Activated CD4-positive, alpha-beta T cell treated with anti-CD3 and anti-CD28 coated beads, Interleukin-2, amount 10 ng/mL, durations not matched to agents 7 days and 5 days (primary cell): ENCODE measurements at places on chromosomes 4 and X. TPM values are rescaled to one million over a fixed set of nuclear protein-coding genes. Genes with fewer than 3 reads are reported as not detected.

Gene FAM47E
- not detected for total RNA-seq

Gene MGARP
- 0.21 TPM for total RNA-seq

Gene PLP1
- not detected for total RNA-seq

Gene GAK
- 148 TPM for total RNA-seq

Gene TAF7L
- total RNA-seq: not detected

Gene FGFBP2
- total RNA-seq: 5.6 TPM

Gene MAGEB6
- total RNA-seq: not detected

Gene DCAF12L1
- total RNA-seq: not detected

DNA sequence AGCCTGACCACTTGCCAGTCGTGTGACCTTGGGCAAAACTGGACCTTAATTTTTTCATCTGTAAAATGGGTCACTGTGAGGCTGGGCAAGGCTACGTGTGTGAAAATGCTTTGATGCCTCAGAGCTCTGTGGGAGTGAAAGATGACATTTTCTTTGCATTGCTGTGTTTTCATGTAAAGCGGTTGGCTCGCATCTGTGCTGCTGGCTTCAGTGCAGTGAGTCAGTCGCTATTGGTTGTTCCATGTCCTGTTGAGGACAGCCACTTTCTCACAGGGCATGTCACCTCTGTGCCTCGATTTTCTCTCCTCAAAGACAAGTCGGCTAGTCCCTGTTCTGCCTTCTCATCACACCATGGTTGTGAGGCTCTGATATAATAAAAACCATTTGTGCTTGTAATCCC lies 4.4 kb downstream of the MTMR1 start:
- H3K36me3 ChIP-seq: peaks cover 32% of the 10 kb centered on the region
- DNase-seq: no peak
- H3K4me1 ChIP-seq: peaks cover 45% of the 10 kb centered on the region
- H3K27ac ChIP-seq: peak overlapping the region; percentile 80
- no peaks in the 10 kb centered on the region for H3K27me3 ChIP-seq

DNA sequence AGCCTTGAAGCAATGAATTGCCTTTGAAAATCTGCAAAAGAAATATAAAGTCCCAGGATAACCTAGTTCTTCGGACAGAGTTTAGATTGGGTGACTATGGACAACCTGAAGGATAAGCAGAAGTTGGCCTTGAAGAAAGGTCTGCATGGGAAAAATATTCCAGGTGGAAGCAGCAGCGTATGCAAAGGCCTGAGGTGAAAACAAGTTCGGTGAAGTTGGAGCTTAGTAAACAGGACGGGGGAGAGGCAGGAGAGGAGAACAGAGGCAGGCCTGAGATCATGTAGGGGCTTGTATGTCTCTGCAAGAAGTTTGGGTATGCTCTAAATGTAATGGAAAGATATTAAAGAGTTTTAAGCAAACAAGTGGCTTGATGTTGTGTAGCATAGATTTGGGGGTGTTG lies 176.0 kb downstream of the ARHGAP24 start:
- no peak for DNase-seq
- no peaks in the 10 kb centered on the region for H3K36me3 ChIP-seq
- no peaks in the 10 kb centered on the region for H3K4me1 ChIP-seq

GRCh38 chrX:38656350-38656915 lies 95.1 kb downstream of the TSPAN7 start:
- H3K27ac ChIP-seq: no peak overlapping the region
- DNase-seq: no peak
- no peaks in the 10 kb centered on the region for H3K36me3 ChIP-seq
- H3K27me3 ChIP-seq: no peaks in the 10 kb centered on the region
- H3K4me3 ChIP-seq: no peak overlapping the region

DNA sequence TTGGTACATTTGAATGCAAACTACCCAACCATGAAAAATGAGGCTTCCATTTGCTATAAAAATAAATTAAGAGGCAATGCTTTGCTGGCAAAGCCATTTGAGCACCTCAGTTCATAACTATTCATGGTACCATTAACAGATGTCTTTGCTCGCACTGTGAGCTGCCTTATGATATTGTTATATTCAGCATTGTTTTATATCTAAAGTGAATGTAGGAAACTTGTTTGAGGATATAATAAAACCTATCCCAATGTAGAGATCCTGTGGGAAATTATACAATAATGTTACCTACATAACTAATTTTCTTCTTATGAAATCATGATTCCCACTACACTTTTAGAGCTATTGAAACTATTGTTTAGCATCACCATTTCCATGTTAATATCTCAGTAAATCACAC lies 125.2 kb upstream of the TRAM1L1 start:
- no peaks in the 10 kb centered on the region for H3K27me3 ChIP-seq
- no peak overlapping the region for H3K27ac ChIP-seq
- H3K4me3 ChIP-seq: no peak overlapping the region
- DNase-seq: no peak
- no peaks in the 10 kb centered on the region for H3K4me1 ChIP-seq

GRCh38 chr4:20890761-20891160 lies 190.5 kb downstream of the PACRGL start:
- no peaks in the 10 kb centered on the region for H3K4me1 ChIP-seq
- no peaks in the 10 kb centered on the region for H3K36me3 ChIP-seq
- H3K27me3 ChIP-seq: no peaks in the 10 kb centered on the region

DNA sequence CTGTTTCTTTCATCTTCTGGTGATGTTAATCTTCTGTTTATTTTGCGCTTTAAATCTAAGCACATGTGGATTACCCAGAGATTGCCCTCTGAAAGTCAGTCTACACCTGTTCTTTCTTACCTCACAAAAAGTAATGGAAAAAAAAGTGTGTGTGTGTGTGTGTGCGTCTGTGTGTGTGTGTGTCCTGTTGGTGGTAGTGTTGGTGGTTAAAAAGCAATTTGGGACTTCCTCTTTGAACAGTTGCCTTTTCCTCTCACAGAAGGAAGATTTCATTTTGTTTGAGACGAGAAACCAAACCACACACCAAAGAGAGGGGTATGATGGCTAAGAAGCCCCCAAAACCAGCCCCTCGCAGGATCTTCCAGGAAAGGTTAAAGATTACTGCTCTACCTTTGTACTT lies at the start of gene STAP1:
Gene STAP1 (plus strand): TSS at position 235 of the 400 bp plus-strand sequence. CDS start 83 bp downstream, at position 318.
- peaks cover 17% of the 10 kb centered on the region for H3K36me3 ChIP-seq
- peak within 1 kb of the TSS; percentile 91 for H3K27ac ChIP-seq
- peak; percentile 58 for DNase-seq
- H3K4me3 ChIP-seq: peak within 1 kb of the TSS; percentile 91
- no peaks in the 10 kb centered on the region for H3K27me3 ChIP-seq
- H3K4me1 ChIP-seq: peaks cover 49% of the 10 kb centered on the region

GRCh38 chr4:179678093-179678814 lies 2236.0 kb upstream of the AGA start:
- no peak overlapping the region for H3K27ac ChIP-seq
- H3K27me3 ChIP-seq: no peaks in the 10 kb centered on the region
- H3K36me3 ChIP-seq: no peaks in the 10 kb centered on the region
- no peak overlapping the region for H3K4me3 ChIP-seq
- DNase-seq: no peak
